ENCODE measurements at places on chromosomes 11 and 22.

DNA sequence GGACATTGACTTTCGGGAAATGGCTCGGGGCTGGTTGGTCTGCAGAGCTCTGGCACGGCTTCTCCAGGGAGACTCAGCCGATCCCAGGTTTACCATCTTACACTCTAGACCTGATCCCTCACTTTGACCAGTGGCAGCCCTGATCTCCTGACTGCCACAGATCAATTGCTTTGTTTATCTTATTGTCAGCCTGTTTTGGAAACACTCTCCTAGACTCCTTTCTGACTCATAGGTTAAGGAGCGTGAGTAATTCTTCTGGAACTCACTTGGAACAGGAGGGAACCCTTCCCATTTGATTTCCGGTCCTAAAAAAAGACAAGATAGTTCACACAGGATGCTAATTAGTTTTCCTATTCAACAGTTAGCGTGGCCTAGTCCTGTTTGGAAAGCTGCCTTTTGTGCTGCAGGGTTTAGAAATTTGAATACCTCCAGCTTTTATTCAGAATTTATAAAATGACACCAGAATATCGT is 16.0 kb upstream of the BMAL1 start:
- ATAC-seq = no peak

DNA sequence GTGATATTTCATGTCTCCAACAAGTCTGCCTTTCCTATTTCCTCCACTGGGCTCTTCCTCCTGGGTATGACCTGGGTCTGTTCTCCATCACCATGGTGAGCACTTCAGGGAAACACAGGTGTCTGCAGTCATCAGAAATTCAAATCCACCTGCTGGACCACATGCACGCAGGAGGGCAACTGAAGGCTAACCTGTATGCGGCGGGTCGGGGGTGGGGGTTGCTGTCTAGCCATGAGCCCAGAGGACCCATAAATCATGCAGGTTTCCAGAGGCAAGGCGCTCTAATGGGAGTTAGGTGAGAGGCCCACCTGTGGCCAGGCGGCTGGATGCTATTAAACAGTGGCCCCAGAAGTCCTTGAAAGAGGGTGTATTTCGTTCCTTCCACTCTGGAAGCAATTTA is 11.1 kb upstream of the PAMR1 start:
- no peak for ATAC-seq

GRCh38 chr22:46800102-46800857 is 37.8 kb downstream of the TBC1D22A start:
- no peak for ATAC-seq

GRCh38 chr11:31102875-31103274 is 266.7 kb downstream of the DCDC1 start:
- ATAC-seq = no peak

GRCh38 chr11:116217006-116217405 is 555.8 kb downstream of the BUD13 start:
- no peak for ATAC-seq

DNA sequence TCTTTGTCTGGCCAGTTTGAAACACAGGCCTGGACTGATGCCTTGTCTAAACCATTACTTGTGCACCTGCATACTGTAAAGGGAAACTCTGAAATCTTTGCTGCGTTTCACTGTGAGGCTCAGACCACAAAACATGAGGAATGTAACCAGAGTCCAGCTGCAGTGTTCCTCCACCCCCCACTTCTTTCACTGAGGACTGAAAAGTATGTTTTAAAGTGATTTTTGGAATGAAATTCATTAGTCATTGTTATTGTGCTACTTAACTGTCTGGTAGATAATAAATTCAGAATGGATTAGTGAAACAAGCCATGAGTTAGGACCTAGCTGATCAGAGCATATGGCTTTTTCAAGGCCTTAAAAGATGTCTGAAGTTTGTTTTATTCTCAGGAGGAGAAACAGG is 181.2 kb downstream of the WNT11 start:
- ATAC-seq = no peak

GRCh38 chr11:74636630-74637184 is 44.3 kb downstream of the POLD3 start:
- ATAC-seq = peak; percentile 35

- ATAC-seq = no peak
Observed at GRCh38 chr11:134818516-134818915, 406.5 kb upstream of the B3GAT1 start.

GRCh38 chr11:94664346-94664745 is 97.2 kb downstream of the PIWIL4 start:
- ATAC-seq = no peak

DNA sequence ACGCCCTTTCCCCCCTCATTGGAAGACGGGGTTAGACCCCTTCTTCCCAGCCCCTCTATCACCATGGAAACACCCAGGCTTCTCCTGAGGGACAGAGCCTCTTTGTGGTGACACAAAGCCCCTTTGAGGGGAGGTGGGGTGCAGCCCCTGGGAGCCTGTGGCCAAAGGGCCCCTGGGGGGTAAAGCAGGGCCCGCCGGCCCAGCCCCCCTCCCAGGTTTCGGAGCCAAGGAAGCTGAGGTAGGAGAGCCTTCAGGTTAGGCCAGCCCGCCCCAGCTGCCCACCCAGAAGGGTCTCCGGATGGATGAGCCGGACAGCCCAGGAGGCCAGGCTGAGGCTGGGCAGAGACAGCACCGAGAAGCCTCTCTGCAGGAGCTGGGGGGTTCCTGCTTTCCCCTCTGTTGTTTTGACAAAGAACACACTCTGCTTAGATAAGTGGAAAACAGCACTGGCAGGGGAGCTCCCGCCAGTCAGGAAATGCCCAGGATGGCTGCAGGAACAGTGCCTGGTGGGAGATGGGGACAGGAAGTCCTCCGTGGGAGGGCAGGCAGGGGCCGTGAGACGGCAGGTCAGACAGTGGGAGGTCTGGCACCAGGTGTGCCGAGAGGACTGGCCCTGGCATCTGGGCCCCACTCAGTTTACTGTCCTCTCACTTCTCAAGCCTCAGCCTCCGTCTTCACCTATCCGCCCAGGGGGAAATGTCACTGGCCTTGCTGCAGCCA is 18.2 kb downstream of the ARVCF start:
- no peak for ATAC-seq

- ATAC-seq = no peak
Observed at GRCh38 chr11:10309163-10310093, 4.6 kb downstream of the ADM start.

DNA sequence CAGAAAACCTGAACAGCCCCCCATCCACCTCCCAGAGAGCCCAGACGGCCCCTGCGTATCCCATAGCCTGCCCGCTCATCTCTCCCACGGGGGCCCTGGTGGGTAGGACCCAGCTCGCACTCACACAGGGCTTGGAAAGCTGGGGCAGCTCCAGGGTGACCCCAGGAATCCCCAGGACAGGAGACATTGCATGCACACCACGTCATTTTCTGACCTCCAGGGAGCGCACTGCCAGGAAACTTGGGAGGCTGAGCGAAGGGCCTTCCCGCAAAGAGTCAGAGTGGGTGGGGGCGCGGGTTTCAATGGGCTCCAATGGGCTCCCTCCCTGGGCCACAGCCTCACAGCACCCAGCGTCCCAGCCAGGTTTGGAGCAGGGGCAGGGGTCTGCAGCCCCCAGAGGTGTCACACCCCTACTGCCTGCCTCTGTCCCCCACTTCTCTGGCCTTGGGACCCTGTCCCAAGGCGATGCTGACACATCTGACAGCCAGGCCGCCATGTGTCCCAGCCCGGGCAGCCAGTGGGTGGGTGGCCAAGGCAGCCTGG is 8.2 kb upstream of the SYT8 start:
- ATAC-seq = no peak

DNA sequence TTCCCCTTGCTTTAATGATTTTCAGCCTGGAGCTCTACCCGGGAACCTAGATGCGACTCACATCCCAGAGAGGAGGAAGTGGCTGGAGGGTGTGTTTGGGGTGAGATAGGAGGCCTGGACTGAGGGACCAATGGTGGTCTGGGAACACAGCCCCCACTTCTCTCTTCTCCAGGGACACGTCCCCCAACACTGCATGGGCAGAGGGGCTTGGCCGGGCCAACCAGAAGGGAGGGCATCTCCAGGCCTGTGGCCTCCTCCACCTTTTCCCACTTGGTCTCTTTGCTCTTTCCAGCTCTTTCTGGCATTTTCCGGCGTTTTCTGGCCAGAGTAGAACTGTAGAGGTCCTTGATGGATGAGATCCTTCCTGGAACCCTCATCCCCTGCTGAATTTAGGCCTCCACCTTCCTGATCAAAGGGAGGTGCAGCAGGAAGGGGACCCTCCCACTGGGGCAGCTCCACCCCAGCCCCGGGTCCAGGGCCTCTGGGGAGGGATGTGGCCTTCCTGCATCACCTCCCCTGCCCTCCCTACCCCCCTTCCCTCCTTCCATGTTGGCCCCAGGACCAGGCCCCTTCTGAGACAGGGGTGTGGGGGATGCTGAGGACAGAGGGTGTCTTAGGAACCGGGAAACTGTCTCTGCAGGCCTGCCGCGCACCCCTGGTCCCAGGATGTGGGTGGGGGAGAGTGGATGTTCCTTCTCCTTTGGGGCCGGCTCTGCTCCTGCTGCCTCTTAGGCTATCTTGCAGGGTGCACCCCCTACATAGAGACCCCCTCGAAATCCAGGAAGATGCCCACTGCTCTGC is 24.4 kb downstream of the MRGPRG start:
- ATAC-seq = no peak

- ATAC-seq = peak; percentile 72
Observed at GRCh38 chr11:82996966-82997606, 74.6 kb downstream of the RAB30 start.

- no peak for ATAC-seq
Observed at GRCh38 chr22:47879346-47879745, 1116.9 kb downstream of the TBC1D22A start.

DNA sequence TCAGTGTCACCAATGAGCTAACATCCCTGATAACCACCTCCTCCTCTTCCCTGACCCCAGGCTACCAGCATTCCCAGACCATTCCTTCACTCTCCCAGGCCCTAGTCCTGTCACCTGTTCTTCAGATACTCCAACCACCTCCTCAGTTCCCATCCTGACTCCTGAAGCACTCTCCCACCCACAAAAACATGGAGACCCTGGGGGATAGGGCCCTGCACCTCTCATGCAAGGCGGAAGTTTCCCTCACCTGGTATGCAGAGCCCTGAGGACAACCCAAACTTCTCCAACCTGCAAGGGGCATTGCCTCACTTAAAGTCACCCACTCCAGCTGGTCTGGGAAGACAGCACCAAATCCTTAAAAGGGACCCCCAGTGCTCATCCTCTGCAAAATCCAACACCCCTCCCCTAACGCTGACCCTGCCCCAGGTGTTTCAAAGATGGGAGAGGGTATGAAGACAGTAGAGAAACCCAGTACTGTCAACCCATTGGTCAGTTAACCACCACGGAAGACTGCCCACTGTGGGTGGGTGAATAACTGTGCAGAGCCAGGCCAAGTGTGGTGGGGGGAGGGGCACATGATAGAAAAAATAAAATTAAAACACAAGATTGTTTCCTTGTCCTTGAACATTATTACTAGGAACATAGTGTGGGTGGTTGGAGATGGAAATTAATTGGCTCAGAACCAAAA is 1.4 kb downstream of the TNKS1BP1 start:
- ATAC-seq = no peak
